ENCODE measurements at places on chromosomes 1 and 21. TPM values are rescaled to one million over a fixed set of nuclear protein-coding genes. Genes with fewer than 3 reads are reported as not detected.

The HSD3B1 gene
- not detected for total RNA-seq

The PLA2G2C gene
- not detected for total RNA-seq

The CELA2A gene
- not detected for total RNA-seq

The FAM72B gene
- total RNA-seq, result 0.91 TPM

The EXO5 gene
- 12.0 TPM for total RNA-seq

The RHD gene
- not detected for total RNA-seq

The FDPS gene
- 93.6 TPM for total RNA-seq

The TMEM81 gene
- 1.3 TPM for total RNA-seq

The FAM229A gene
- 1.1 TPM for total RNA-seq

The SLC16A1 gene
- 132 TPM for total RNA-seq

Data from articular chondrocyte of knee joint (primary cell).